ENCODE measurements at places on chromosomes 16 and 17.

- no peak for DNase-seq
Observed at GRCh38 chr17:13646411-13646810, 44.7 kb upstream of the HS3ST3A1 start.

GRCh38 chr17:47727704-47728036 is 5.4 kb upstream of the TBX21 start:
- DNase-seq, result no peak

GRCh38 chr17:51770027-51770759 is 388.3 kb downstream of the CA10 start:
- DNase-seq, result no peak

DNA sequence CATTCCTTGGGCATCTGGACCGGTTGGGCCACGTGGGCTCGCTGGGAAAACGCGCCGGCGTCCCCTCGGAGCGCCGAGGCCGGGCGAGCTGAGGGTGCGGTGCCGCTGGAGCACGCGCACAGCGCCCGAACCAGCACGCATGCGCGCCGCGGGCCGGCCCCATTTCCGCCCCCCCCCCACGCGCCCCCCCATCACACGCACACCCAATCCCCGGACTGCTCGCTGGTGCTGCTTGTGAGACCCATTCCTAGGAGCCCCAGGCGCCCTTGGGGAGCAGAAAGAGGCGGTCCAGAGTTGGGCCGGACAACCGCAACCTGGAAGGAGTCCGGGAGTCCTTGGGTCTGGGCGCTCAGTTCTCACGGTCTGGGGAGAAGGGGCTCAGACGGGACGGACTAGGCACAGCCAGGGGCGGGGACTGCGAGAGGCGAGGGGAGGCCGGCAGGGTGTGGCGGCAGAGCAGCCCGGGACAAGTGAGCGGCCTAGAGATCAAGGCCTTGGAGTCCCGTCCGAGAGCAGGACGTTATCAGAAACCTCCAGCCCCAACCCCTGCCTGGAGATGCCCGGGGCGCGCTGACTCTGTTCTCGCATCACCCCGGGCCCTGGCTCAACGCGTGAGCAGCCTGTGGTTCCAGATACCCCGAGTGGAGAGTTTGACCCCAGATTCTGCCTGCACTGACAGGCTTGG is 6.0 kb upstream of the CBX8 start:
- no peak for DNase-seq

GRCh38 chr16:11570258-11570657 is 16.5 kb downstream of the LITAF start:
- DNase-seq, result no peak

- DNase-seq, result no peak
Observed at GRCh38 chr17:30376621-30377452, 1.9 kb upstream of the CPD start.

GRCh38 chr17:76957678-76958464 is 89.7 kb downstream of the MGAT5B start:
- no peak for DNase-seq
